ENCODE measurements at places on chromosomes 5 and 9. TPM values are rescaled to one million over a fixed set of nuclear protein-coding genes. Genes with fewer than 3 reads are reported as not detected.

GRCh38 chr5:34622098-34622400, 34.1 kb upstream of the RAI14 start:
- DNase-seq = peak; percentile 45

Gene KLF4
- polyA plus RNA-seq = 15.2 TPM

DNA sequence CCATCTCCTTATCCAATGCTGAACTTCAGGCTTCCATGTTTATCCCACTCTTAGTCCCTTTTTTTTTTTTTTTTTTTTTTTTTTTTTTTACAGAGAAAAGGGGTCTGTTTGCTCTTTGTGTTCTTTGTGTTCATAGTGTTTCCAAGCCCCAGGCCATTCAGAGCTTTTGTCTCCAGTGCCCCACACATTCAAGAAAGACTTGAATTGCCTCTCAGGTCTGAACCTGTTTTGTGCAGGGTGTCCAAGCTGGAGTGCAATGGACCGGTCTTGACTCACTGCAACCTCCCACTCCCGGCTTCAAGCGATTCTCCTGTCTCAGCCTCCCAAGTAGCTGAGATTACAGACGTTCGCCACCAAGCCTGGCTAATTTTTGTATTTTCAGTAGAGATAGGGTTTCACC, 191.2 kb downstream of the PALM2AKAP2 start:
- no peak for DNase-seq

GRCh38 chr9:131744171-131744719, 4.4 kb upstream of the RAPGEF1 start:
- DNase-seq = no peak

DNA sequence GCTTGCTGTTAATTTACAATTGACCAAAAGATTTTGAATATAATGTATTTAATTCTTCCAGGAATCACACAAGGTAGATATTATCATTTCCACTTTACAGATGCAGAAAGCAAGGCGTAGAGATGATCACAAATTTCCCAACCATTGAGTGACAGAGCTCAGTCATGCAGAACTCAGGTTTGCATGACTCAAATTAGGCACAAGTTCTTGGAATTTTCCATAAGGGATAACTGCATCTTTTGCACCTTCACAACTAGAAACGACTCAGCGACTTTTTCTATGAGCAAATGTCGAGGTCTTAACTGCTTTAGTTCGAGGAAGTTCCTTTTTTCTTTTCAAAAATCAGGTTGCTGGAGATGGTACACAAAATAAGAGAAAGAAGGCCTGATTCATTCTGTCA, 265.5 kb upstream of the PAPPA start:
- DNase-seq = no peak

GRCh38 chr5:122463221-122463620, 151.2 kb downstream of the SNCAIP start:
- no peak for DNase-seq

GRCh38 chr5:12901696-12902095, 997.5 kb upstream of the CTNND2 start:
- no peak for DNase-seq

DNA sequence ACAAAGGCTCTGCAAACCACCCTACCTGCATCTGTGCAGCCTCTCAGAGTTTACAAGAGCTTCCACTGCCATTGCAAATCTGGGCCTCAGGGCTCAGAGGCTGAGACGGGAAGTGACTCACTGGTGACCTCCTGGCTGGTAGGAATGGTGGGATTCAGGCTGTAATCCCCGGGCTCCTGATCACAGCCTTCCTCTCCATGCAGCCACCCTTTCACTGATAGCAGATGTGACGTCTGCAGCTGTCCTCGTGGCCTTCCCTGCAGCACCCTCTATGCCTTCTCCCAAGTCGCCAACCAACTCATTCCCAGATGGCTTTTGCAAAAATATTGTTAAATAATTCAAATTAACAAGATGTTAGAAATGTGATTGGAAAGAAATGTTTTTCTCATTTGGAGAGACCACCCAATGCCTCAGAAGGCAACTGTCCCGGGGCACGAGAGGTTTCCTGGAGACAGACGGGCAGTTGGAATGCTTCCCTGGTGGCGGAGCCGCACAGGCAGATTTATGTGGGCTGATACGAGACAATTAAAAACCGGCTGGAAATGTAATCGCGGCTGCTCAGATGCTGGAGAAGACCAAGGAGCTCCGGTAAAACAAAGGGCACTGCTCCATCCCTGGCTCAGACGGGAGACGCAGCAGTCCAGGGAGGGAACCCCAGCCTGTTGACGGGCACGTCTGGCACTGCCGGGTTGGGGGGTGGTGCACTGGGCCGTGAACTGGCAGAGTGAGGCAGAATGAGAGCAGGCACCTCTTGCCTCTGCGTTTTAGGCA, 34.4 kb upstream of the SLC25A51 start:
- peak; percentile 26 for DNase-seq

DNA sequence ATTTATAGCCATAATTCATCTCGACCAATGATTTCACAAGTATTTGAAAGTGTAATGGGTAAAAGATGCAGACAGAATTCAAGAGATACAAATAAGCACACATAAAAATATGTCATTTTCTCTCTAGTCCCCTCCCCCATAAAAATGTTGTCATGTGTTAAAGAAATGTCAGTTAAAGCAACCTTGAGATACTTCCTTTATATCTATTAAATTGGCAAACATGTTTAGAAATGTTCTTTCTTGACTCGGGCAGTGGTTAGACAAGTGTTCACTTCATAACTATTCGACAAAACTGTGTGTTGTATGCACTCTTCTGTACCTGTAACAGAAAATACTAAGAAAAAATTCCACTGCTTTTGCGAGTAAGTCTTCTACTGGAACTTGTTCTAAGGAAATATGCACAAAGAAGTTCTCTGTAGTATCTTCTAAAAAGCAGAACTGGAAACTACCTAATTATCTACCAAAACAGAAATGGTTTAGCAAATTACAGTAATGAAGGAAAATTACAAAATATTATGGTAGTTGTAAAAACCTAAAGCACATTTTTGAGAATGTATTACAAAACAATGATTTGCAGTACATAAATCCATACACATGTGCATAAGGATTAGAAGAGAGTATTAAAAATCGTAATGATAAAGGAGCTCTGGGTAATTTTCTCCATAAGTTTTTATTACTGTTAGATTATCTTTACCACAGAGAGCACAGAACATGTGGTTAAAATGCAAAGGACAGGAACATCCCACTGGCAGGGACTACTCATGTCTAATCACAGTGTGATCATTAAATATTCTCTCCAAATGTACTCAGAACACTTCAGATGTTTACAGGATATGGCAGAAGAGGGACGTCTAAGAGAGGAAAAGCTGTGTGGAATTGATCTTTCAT, 35.9 kb downstream of the FBXW2 start:
- DNase-seq = no peak
